ENCODE measurements at places on chromosomes 5 and 9. TPM values are rescaled to one million over a fixed set of nuclear protein-coding genes. Genes with fewer than 3 reads are reported as not detected.

GRCh38 chr9:76394960-76395252 is 680 bp upstream of the RFK start:
- peak; percentile 68 for DNase-seq

DNA sequence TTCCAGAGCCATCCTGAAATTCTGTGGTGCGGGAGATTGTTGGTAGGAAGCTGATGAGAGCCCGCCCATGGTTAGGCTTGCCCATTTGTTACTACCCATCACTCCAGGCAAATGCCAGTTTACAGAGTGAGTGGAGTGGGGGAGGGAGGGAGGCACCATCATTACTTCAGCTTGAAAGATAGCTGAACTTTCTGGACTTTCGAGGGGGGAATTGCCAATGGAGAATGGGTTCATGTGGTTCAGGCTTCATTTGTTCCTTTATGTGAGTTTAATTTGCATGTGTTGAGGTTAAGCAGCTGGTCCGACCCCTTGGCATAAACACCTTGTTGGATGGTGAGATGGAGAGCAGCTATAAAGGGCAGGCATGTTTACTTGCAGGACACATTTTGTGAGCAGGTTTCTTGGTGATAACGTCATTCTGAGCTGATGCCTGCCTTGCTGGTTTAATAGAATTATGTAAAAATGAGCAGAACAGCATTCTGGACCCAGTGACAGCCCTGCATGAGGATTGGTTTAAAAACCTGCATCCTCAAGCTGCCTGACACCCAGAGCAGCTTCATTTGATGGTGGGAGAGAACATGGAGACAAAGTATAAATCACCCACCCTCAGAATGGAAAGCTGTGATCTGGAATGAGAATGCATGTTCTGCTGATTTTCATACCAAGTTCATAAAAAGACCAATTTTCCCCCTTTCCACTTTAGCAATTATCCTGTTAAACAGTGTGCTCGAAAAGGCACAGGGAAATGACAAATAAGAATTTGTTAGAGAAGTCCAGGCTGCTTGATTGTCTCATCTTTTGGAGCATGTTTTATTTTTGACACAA is 106.3 kb downstream of the TRIO start:
- DNase-seq, result no peak

GRCh38 chr5:16536246-16536645 is 70.6 kb upstream of the ZNF622 start:
- no peak for DNase-seq

DNA sequence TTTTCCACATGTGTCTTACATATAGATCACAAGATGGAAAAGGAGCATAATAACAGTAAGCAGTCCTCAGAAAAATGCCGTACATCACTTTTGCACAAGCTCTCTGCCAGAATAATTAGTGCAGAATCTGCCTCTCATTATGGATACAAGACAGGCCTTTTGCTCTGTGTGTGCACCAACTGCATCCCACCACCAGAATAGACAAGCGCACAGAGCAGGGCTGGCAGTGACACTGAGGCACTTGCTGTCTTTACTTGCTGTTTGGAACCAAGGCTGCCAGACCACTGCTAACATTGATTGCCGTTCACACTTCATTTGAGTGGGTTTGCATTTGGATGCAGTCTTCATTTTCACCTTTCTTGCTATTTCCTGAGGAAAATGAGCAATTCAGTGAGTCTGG is 741.3 kb downstream of the TLE1 start:
- no peak for DNase-seq

DNA sequence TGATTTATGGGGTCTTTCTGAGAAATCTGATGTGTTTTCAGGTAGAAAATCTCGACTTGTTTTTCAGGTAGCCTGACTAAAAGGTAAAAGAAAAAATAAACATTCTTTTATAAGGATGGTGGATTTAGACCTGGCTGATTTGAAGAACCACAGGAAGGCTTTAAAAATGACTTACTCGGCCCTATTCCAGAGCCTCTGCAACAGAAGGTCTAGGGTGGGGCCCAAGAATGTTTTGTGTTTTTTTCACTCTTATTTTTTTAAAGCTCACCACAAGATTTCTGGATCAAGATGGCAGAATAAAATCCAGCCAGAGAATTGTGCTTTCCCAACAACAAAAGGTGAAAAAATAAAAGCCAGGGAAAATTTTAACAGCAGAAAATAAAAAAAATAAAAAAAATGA is 59.1 kb downstream of the FNBP1 start:
- no peak for DNase-seq

DNA sequence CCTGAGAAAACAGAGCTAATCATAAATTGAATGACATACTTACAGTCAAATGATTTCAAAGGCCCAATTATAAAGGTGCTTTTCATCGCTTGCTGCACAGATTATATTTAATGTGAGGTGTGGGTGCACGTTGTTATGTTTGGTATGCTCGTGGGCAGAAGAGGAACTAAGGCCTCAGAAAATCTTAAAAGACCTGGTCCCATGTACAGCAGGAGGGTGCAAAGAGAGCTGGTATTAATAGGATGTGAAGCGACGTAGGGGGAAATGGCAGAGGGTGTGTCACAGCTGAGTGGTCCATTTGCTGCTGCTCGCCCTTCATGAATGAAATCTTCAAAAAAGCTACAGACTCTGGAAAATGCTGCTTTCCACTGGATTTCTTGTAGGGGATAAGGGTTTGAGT is 40.5 kb upstream of the IFNK start:
- DNase-seq, result no peak

DNA sequence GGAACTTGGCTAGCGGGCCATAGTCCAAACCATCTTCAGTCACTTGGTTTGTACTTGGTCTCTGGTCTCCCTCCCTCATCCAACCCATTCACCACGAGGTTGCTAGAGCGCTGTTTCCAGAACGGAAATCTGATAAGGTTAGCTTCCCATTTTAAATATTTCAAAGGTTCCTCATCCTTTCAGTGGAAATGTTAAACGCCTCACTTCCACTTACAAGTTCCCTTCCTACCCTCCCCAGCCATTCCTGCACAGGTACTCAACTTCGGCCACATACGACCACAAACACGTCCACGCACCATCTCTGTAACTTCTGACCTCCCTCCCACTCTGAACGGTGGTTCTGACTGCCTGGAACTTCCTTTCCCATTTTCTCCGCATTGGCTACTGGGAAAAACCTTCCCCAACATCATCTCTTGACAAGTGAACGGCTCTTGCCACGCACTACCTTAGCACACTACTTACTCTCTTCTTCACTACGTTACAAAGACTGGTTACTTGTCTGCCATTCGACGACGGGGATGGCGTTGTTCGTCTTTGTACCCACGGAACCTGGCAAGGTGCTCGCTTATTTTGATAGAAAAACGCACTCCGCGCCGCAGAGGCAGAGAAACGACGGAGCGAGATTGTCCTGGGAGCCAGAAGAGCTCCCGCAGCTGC is 629 bp downstream of the CCNH start:
- DNase-seq, result peak; percentile 9

- no peak for DNase-seq
Measured at GRCh38 chr9:134267305-134267880, 58.9 kb upstream of the RXRA start.

GRCh38 chr5:32639943-32640342 is 54.6 kb downstream of the SUB1 start:
- no peak for DNase-seq

GRCh38 chr9:109962215-109962614 is 182.2 kb downstream of the PALM2AKAP2 start:
- no peak for DNase-seq

- DNase-seq, result no peak
Measured at GRCh38 chr9:104658496-104659195, 35.7 kb upstream of the OR13D1 start.

DNA sequence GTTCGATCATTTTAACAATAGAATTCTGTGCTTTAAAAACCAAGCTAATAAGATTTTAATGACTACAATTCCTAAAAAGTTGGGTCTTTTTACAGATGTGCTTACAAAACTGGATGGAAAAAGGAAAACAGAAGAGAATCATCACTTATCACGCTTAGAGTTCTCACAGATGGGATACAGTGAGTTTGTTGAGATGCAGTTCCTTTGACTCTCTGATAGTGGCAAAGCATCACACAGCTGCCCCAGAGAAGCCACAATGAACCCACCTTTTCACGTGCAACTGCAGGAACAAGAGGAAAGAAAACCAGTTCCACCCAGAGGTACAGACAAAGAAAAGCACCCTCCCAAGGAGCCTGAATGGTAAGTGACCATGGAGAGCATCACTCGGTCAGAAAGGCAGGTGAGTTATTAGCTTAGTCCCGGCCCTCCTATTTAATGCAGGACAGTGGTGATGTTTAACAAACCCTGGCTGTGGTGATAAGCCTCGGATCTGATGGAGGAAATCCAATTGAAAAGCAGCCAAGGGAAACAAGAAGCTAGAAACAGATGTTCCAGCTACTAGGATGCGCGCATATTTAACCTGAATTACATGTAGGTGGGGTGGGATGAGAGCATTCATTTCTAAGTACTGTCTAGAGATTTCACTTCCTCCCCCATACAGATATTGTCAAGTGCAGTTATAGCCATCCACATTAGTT is 167.7 kb downstream of the TARS1 start:
- no peak for DNase-seq

- DNase-seq, result no peak
Measured at GRCh38 chr5:61330341-61330844, 1.7 kb upstream of the ZSWIM6 start.

- no peak for DNase-seq
Measured at GRCh38 chr5:41885286-41885685, 15.1 kb upstream of the OXCT1 start.

DNA sequence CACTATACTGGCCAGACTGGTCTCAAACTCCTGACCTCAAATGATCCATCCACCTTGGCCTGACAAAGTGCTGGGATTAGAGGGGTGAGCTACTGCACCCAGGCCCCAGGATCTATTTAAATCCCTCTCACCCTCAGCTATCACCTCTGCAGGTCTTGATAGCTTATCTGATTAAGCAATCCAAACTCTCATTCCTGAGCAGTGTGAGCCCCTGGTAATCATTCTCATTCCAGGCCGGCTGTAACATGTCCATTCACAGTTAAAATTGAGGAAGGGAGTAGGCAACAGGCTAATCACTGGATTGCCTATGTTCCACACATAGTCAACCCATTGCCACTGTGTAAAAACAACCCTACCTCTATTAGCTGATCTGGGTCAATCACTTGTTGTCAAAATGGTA is 111.1 kb downstream of the AGTPBP1 start:
- DNase-seq, result no peak

GRCh38 chr9:78025186-78025585 is 6.4 kb downstream of the GNAQ start:
- no peak for DNase-seq

- no peak for DNase-seq
Measured at GRCh38 chr9:123742009-123742767, 187.7 kb downstream of the DENND1A start.

DNA sequence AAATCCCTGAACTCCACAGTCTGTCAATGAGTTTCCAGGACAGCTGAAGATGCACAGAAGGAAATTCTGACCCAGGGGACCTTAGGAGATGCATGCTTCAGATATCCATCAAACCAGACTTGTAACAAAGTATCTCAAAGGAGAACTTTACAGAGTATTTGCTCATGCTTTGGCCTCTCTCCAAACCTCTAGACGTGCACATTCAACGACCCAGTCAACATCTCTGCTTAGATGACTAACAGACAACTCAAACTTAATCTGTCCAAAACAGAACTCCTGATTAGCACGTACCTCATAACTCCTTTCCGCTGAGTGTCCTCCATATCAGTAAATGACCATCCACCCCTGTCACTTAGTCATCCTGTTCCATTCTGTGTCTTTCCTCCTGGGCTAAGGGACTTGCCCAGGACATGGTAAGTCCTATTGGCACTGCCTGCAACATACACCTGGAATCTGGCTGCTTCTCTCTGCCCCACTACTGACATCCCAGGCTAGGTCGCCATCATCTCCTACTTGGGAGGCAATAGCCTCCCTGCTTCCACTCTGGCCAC is 107.4 kb downstream of the LMNB1 start:
- DNase-seq, result no peak

DNA sequence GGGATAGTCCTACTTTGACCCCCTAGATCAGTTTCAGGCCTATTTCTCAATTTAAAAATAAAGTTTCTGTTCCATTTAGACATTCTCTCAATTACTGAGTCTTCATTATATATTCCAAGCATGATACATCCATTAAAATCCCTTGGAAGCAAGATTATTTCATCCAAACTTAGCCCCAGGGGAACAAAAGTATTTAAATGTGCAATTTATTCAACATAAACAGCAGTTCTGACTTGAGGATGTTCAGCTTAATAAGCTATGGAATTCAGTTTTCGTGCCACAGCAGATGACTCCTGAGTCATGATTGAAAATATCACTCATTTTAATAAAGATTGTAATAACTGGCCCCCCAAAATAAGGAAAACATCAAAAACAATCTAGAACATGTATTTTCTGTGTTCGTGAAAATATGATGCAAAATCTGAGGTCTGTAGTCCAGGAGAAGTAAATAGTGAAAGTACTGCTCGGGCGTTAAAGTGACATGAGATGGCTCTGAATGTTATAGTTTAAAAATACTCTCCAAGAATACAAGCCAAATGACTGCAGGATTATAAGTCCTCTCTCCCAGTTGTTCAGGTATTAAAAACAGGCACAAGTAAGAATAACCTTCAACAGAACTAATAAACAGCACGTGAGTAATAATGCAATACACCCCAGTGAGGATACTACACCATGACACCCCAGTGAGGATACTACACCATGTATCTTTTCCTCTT is 67.1 kb downstream of the RETREG1 start:
- no peak for DNase-seq

DNA sequence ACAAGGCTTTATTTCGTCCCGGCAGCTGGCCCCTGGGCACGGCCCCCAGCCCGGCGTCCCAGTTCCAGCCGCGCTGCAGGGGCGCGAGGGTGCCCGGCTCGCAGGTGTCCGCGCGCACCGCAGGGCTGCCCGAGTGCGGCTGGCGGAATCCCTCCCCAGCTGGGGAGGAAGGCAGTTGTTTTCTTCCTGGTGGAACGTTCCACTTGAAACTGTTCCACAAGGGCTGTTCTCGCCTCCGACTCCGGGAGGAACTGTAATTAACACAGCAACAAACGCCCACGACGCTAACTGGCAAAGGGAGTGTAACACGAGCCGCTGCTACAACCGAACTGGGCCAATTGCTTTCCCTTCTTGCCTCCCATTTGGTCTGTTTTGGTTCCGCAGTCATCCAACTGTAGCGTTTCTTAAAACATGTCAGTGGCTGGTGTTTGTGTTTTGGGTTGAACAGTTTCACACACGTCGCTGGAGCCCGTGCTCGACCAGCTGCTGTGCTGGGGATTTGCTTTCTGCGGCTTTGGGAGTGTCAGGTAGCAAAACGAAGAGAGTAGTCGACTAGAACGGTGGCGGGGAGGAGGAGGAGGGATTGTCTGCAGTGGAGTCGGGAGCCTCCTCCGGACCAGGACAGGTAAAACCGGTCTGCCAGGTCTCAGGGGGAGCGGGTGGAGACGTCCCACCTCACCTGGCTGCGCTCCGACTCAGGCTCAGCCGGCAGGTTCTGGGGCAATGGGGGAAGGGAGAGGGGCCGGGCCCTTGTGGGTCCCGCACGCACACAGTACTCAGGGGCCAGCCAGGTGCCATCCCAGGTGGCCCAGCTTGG is 131.6 kb upstream of the NIPBL start:
- peak; percentile 79 for DNase-seq

The TMOD1 gene
- 22.8 TPM for total RNA-seq

The SMIM32 gene
- not detected for total RNA-seq

The SOX30 gene
- not detected for total RNA-seq

The PTPDC1 gene
- 20.0 TPM for total RNA-seq

The LHX3 gene
- not detected for total RNA-seq
